NCI-H1092 treated with DMSO at 0.1 percent for 48 hours (cell line): ENCODE measurements at places on chromosomes 6 and 20.

- DNase-seq = no peak
Observed at GRCh38 chr20:18686696-18687095, 98.8 kb downstream of the DTD1 start.

GRCh38 chr6:125953502-125953875 is 3.1 kb upstream of the HINT3 start:
- DNase-seq = no peak

- DNase-seq = no peak
Observed at GRCh38 chr6:105121981-105122380, 57.8 kb downstream of the POPDC3 start.

DNA sequence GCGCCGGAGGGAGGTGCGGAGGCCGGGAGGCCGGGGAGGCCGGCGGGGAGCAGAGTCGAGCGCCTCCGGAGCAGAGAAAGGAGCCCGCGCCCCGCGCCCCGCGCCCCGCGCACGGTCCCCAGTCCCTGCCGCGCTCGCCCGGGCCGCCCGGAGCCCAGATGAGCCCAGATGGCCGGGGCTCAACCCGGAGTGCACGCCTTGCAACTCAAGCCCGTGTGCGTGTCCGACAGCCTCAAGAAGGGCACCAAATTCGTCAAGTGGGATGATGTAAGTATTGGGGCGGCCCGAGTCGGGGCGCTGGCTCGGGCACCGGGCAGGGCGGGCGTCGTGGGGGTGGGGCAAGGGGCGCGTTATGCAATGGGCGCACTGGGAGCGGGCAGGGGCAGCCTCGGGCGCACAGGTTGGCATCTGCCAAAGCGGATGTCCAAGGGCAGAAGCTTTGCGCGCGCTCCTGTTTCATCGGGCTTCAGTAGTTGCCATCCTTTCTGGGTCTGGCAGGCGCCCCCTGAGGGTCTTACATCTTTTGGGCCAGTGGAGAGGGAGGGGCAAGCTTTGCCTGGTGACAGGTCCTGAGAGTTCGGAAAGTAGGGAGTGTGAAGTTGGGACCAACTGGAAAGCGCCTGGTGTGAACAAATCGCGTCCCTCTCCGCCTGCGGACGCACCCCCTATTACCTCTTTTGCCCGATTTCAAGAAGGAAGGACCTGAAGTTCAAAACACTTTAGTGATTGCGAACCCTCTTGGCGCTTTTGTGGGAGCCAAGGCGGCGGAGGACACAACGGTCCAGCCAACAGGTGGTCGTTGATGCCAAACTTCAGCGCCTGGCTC is 631 bp downstream of the PLCB1 start:
- DNase-seq = no peak

DNA sequence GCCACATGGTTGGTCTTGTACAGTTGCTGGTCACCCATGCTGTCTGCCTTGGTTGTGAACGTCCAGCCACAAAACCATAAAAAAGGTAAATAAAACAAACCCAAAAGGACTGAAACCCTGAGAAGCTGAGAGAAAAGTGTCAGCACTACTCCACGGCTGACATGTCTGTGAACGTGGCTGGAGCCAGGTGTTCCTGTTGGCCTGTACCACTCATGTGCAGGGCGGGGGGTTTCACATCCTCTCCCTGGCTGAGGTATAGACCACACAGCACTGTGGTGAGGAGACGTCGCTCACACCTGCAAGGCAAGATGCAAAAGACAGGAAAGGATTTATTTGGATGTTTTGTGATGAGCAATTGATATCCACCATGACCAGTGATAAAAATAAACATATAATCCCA is 51.9 kb upstream of the MRPS10 start:
- no peak for DNase-seq

DNA sequence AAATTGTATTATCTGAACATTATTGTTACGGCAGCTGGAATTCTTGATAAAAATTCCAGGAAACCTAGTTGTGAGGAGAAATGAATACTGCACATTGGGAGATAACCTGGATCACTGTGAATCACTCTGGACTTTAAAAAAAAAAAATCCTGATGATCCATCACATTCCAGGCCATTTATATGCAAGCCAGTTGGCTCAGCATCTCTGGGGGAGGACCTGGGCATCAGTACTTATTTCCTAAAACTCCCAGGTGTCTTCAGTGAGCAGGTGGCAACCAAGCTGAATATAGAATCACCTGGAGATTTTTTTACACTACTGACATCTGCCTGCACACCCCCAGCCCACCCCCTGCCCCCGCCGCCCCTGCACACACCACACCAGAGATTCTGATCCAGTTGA is 39.1 kb upstream of the SIRT5 start:
- DNase-seq = no peak

- no peak for DNase-seq
Observed at GRCh38 chr6:24933868-24934401, 1.8 kb downstream of the RIPOR2 start.

- DNase-seq = no peak
Observed at GRCh38 chr6:110776413-110776812, 38.9 kb downstream of the CDK19 start.

DNA sequence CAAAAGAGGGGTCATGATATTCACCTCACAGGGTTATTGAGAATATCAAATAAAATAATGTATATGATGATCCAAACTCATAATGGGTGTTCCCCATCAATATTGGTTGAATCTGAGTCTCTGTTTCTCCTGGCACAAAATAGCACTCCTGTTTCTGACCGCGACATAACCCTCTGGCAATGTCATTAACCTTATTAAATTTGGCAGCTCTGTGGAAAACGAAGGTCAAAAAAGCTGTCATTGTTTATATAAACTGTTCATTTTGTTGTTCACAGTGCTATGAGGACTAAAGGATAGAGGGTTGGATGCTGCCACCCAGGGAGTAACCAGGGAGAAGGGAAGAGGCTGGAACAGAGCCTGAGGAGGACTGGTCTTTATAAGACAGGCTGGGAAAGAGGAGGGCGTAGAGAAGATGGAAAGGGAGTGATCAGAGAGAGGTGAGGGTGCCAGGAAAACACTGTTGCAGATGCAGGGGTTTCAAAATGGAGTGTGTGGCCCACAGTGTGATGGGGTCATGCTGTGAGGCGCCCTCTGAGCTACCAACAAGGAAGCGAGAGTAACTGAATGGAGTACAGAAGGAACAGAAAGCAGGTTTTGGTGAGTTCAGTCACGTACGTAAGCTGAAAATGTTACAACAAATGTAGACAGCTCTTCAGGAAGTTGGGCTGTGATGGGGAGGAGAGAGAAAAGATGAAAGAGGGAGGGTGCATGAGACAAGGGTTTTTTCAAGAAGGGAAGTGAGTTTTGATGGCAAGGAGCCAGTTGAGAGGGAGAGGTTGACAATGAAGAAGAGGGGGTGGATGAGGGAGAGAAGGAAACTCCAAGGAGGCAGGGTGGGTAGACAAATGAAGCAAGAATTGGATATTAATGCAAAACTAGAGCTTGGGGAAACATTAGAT is 251.6 kb upstream of the TAB2 start:
- no peak for DNase-seq

DNA sequence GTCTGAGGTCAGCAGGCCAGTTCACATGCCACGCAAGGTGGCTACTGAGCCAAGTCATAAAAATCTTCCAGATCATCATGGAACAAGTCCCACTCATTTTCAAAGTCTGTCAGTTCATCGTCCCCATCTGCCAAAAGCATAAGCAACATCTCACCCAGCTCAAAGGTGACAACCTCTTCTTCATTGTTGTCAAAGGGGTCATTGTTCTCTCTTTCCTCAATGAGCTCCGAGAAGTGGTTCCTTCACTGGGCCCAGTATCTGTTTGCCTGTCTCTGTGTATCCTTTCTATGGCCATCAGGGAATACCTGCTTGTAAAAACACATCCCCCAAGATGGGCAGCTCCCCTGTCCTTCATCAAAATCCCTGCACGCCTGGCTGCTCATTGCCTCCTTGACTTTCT is 49.5 kb downstream of the ZNF334 start:
- DNase-seq = no peak

DNA sequence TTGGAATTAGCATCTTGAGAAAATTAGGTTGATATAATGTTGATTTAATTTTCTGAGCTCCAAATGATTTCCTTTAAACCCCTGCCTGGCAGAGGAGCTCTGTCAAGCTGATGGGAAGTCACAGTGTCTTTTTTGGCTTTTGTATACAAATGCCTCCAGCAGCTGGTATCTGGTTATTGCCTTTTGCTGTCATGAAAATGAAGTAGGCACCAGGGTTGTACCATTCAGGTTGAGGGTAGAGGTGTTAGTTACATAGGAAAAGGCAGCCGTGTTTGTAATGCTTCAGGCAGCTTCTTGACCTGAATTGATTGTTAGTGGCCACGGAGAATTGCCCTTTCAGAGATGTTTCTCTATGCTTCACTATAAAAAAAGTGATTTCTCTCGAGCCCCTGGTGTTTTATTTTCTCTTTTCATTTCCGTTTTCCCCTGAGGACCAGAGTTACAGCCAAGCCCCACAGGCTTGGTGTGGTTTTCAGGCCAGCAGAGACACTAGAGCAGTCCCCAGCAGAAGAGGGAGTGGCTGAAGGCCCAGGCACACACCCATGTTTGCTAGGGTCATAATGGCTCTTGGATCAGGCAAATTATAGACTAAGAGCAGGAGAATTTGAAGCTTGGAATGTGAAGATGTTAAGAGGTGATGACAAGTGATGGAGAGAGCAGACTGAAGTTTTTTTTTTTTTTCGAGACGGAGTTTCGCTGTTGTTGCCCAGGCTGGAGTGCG is 21.6 kb downstream of the CMTR1 start:
- no peak for DNase-seq

- DNase-seq = no peak
Observed at GRCh38 chr20:50874758-50875665, 56.2 kb downstream of the ADNP start.

DNA sequence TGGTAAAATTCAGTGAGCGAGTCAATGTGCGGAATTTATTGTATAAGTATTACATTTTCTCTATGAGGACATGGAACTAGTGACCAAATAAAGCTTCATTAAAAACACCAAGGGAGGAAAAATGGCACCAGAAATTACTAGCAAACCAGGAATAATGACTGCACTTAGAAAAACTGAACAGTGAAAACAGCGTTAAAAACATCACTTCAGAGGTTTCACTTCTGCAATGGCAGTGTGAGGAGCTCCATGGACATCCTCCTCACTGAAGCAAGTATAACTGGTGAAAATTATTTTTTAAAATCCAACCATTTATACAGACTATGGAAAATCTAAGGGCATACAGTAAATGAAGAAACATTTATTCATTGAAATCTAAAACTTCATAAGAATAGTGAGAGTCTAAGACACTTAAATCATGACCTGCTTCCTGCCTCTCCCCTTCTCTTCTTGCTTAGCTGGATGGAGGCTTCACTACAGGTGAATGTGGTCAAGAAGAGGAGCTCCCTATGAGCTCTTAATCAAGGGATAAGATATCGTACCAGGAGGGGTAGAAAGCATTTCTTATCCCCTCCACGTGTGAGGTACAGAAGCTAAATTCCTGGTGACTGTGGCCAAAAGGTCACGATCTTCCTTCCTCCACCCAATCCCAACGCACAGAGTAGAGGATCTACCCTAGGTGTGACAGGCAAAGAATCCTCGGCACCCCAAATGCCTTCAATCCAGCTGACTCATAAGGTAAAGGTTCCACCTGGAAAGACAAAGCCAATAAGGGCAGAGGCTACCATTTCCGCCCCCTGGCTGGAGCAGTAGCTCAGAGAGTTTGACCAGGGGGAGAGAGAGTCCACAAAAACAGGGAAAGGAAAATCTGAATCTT is 12.3 kb upstream of the ASF1A start:
- no peak for DNase-seq

GRCh38 chr20:23686046-23686750 is 2.6 kb downstream of the CST4 start:
- no peak for DNase-seq

DNA sequence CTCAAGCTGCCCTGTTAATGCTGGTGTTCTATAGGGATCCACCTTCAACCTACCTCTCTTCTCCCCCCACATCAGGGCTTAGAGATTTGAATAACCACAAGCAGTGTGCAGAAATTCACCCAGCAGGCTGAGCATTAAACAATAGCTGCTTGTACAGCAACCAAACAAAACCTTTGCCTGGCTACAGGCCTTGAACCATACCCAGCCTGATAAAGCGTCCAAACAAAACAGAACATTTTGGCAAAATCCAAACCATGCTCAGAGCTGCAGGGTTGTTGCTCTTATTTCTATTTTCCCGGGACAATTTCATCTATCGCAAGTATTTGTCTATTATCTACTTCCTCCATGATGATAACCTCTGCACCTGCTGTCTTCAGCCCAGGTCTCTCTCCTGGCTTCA is 142.3 kb downstream of the UNC5CL start:
- no peak for DNase-seq

GRCh38 chr20:52937591-52938100 is 34.5 kb upstream of the TSHZ2 start:
- no peak for DNase-seq

- no peak for DNase-seq
Observed at GRCh38 chr20:44684047-44684967, 30.9 kb upstream of the CCN5 start.

DNA sequence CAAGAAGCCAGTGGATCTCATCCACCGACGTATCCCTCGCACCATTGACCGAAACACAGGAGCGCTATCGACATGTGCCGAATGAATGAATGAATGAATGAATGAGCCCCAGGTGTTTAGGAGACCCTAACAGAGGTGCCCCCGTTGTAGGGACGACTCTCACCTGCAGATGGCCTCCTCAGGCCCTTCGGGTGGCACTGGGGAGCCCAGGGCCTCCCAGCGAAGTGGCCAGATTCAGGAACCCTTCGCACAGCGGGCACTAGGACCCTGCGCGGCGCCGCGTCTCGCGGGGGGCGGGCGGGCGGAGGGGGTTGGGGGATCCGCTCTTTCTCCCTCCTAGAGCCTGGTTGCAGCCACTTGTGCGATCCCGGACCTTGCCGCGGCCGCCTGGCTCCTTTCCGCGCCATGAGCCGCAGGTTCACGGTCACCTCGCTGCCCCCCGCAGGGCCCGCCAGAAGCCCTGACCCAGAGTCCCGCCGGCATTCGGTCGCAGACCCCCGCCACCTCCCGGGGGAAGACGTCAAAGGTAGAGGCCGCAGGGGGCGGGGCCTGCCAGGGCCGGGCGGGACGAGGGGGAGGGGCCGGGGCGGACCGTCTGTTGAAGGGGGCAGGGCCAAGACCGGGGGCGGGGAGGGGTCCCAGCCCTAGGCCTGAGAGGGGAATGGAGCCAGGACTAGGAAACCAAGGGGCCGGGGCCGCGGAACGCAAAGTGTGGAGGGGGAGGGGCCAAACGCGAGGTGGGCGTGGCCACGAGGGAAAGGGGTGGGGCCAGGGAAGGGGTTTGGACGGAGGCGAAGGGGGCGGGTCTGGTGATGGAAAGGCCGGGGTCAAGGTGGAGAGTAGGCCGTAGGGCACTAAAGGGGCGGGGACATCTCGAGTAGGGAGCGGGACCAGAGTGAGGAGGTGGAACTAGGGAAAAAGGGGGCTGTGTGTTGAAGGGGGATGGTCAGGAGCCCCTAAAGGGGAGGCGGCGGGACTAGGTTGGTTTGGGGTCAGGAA is 7.4 kb upstream of the SLC12A5 start:
- peak; percentile 83 for DNase-seq

- DNase-seq = no peak
Observed at GRCh38 chr6:135229996-135230395, 48.9 kb downstream of the MYB start.
